ENCODE measurements at places on chromosomes 12 and 14.

DNA sequence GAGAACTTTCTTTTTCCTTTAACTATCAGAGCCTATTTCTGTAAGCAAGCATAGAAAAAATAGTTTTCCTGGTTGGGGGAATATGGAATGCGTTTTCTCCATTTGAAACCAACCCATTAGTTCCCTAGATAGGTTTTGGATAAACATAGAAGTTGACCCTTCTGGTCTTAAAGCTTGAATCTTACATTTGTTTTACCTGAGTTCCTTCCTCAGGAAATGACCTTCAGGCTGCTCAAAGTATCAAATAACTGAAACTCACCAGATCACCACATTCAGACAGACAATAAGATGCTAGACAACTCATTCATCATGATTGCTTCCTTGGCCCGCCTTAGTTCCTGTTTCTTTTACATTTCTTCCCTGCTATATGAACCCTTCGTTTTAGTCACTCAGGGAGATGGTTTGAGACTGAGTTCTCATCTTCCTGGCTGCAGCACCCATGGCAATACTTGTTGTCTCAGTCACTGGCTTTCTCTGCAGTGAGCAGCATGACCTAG, 52.2 kb downstream of the LRP6 start:
- DNase-seq, result no peak

GRCh38 chr12:38149395-38150073, 167.0 kb upstream of the ALG10B start:
- DNase-seq, result no peak

DNA sequence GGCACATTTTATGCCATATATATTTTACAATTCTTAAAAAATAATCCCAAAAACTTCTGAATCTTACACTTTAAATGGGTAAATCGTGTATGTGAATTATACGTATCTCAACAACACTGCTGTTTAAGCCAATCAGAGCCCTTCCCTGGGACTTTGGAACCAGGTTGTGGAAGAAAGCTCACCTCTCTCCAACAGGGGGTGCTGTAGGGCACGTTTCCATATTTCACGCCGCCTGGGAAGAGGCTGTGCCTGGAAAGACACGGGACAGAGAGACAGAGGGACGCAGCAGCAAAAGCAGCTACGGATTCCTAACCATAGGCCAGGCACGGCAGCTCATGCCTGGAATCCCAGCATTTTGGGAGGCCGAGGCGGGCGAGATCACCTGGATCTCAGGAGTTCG, 29.4 kb upstream of the FBRSL1 start:
- DNase-seq, result no peak

GRCh38 chr12:31574803-31575575, 15.9 kb downstream of the DENND5B start:
- no peak for DNase-seq

GRCh38 chr12:99769396-99769980, 121.9 kb downstream of the GARIN6 start:
- no peak for DNase-seq

GRCh38 chr14:54169254-54169924, 212.8 kb upstream of the BMP4 start:
- DNase-seq, result no peak

GRCh38 chr14:32578181-32578580, 249.1 kb downstream of the AKAP6 start:
- DNase-seq, result no peak

DNA sequence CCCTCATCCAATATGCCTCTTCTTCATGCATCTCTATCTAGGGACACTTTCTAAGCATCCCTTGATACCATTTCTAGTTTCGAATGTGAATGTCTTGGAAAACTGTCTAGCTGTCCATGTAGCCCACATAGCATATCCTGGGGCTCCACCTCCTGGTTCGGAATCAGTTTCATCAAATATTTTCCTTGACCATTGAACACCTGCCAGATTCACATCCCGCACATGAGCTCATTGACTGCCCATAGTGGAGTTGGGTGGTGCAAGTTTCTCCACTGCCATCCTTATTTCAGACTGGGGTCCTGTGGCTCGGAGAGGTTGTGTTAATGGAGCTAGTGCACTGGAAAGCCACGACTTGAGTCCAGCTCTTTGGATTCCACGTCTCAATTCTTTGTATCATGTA, 58.6 kb upstream of the TMEM263 start:
- no peak for DNase-seq

DNA sequence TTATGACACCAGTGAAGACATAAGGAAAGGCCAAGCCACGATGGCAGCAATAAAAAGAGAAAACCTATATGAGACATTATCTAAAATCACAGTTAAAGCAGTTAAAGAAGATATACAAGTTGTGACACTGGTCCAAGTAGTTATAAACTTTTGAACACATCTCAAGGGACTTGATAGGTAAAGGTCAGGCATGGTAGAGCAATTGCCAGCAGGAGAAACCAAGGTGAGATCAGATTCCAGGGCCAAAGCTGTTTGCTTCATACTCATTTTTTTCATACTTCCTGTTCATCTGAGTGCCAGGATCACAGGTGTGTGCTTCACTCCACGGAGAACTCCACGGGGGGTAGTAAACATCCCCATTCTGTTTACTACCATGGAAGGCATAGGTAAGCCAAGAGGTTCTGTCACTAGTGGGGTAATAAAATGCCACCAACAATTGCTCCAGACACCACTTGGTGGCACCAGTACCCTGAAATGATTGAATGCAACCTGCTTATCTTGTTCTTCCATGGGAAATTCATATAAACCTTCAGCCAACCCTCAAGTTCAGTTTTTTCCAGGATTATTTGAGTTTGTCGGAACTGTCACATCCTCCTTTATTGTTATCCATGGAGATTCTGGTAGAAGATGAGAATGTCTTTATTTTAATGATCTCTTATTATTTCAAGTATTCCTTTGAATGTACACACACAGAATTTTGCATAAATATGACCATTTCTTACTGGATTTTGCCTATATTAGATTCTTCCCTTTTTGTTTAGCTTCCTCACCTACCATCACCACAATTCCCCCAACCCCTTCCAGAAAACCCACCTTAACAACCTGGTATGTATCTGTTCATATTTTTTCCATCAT, 59.2 kb upstream of the TSPAN8 start:
- peak; percentile 9 for DNase-seq

DNA sequence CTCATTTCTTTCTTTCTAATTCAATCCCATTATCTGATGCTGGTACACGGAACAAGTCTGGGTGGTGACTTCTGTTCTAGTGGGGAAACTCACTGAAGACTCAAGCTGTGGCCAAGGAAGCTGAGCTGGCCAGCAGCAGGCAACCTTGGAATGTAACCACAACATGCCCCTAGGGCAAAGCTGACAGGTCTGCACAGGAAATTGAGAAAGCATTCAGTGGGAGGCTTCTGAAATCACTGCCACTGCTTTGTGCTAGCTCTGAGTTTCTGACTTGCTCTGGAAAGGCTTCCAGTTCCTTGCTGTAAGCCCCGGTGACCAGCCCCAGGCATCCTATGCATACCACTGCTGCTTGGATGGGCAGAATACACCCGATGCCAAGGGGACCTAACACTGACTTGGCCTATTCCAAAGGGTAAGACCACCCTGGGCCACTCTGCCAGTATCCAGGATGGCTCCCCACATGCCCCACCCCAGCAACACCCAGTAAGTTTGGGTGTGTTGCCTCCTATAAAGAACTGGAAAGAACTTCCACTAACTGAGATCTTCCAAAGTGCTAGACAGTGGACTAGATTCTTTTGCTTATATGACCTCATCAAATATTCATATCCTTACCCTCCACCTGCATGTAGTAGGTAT, 84.5 kb upstream of the CDKN3 start:
- DNase-seq, result no peak

GRCh38 chr12:15474766-15475165, 152.5 kb downstream of the PTPRO start:
- no peak for DNase-seq

DNA sequence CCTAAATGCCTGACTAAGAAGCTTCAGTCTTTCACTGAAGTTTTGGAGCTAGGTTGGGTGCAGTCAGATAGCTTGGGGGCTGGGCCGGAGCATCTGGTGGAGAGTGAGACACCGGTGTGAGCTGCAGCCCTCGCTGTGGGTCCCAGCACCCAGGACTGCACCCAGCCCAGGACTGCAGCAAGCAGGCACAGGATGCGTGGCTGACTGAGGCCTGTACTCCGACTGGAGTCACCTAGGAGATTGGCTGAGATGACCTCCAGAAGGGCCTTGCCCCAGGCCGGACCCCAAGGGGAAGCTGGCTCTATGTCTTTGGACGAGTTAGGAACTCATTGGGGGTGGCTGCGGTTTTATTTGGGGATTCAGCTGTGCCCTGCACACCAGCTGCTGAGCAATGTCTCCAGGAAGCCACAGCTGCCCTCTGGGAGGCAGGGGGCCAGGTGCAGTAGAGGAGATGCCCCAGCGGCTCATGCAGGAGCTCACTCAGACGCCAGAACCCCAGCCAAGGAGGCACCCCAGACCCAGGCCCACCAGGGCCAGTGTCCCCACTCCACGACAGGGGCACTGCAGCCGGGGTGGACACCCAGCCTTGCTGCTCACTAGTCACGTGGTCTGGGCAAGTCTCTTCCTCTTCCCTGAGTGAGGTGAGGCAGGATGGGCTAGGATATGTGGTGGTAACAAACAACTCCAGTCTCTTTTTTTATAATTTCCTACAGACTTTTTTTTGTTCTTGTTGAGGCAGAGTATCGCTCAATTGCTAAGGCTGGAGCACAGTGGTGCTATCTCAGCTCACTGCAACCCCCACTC, 31.8 kb upstream of the RCOR1 start:
- DNase-seq, result no peak

GRCh38 chr14:38056270-38056669, 151.4 kb upstream of the SSTR1 start:
- no peak for DNase-seq

GRCh38 chr14:72311116-72311515, 378.9 kb downstream of the RGS6 start:
- DNase-seq, result no peak

- DNase-seq, result no peak
Observed at GRCh38 chr14:68781161-68782021, 11.5 kb downstream of the ZFP36L1 start.

GRCh38 chr14:65808390-65808789, 395.9 kb downstream of the FUT8 start:
- no peak for DNase-seq

DNA sequence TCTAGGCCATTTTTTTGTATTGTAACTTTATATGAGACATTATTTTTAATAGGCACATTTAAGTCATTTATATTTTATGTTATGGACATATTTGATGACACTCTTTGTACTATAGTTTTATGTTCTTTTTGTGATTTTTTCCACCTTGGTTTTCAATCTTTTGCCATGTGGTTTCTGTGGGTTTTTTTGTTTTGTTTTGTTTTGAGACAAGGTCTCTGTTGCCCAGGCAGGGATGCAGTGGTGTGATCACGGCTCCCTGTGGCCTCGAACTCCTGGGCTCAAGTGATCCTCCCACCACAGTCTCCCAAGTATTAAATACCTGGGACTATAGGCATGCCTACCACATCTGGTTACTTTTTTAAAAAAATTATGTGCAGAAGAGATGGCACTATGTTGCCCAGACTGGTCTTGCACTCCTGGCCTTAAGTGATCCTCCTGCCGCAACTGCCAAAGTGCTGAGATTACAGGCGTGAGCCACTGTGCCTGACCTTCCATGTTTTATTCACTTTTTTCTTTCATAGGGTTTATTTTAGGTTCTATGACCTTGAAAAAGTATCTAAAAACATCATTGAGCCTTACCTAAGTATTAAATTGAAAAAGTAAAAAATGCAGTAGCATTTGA, 16.3 kb downstream of the MSRB3 start:
- DNase-seq, result no peak

GRCh38 chr14:51481643-51482042, 170.1 kb upstream of the FRMD6 start:
- DNase-seq, result no peak

DNA sequence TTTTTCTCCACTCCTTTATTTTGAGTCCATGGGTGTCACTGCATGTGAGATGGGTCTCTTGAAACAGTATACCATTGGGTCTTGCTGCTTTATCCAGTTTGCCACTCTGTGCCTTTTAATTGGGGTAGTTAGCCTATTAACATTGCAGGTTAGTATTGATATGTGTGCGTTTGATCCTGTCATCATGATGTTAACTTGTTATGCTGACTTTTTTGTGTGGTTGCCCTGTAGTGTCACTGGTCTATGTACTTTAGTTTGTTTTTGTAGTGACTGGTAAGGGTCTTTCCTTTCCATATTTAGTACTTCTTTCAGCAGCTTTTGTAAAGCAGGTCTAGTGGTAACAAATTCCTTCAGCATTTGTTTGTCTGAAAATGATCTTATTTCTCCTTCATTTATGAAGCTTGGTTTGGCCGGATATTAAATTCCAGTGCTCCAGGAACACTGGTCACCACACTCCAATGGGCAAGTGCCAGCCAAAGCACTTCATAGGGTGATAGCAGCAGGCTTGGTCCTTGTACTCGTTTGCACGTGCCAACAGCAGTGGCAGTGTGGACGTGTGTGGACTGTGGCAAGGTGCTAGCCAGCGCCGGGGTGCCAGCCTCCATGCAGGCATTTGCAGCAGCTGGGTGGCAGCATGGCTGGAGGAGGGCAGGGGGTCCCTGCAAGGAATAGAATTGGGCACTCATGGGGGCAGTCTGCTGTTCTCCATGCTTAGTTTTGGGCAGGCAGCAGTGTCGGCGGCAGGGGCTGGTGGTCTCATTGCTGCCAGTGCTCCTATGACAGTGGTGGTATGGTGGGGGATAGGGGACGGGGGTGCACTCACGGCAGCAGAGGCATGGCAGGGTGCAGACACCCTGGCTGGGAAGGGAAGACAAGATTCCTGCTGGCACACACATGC, 53.5 kb downstream of the FRS2 start:
- DNase-seq, result no peak

DNA sequence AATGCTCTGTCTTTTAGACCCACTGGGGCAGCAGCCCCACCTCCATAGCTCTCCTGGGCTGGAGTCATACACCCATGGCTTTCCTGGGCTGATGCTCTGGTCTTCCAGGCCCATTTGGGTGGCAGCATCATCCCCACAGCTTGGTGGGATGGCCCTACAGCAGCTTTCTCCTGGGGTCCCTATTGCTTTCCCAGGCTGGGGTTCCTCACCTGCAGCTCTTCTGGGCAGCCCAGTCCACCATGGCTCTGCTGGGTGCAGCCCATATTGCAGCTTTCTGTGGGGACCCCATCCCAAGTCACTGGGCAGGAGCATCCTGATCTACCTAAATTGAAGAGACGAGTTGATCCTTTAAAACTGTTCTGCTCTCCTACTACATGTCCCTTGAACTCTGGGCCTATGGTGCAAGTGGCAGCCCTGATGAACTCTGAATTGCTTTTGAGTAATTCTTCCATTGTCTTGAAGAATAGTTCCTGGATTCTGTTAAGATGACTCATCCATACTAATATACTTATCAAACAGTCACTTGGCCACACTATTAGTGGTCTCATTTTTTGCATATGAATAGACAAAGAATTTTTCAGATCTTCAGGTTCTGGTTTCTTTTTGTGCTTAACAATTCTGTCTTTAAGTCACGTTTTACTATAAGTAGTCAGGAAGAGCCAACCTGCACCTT, 390.1 kb downstream of the DPF3 start:
- no peak for DNase-seq

DNA sequence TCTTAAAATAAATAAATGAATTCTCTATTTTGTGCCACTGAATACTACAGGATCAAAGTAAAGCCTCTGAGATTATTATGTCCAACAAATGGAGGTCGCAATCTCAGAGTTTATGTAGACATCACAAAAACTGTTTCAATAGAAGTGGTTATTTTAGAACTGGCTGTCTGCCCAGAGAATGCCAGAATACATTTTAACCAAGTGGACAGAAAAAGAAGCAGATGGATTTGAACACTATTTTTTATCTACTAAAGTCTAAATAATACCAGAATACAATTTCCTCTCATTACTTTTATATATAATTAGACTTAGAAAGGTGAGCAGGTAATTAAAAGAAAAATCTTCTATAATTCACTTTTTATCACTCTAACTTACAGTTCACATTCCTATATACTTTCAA, 118.3 kb downstream of the MED13L start:
- DNase-seq, result no peak
